Esophagus mucosa (tissue), 1 donor: ENCODE measurements at places on chromosomes 11 and 22.
A peak's percentile ranks its signal among the peaks of the same experiment; 100 is the strongest.

DNA sequence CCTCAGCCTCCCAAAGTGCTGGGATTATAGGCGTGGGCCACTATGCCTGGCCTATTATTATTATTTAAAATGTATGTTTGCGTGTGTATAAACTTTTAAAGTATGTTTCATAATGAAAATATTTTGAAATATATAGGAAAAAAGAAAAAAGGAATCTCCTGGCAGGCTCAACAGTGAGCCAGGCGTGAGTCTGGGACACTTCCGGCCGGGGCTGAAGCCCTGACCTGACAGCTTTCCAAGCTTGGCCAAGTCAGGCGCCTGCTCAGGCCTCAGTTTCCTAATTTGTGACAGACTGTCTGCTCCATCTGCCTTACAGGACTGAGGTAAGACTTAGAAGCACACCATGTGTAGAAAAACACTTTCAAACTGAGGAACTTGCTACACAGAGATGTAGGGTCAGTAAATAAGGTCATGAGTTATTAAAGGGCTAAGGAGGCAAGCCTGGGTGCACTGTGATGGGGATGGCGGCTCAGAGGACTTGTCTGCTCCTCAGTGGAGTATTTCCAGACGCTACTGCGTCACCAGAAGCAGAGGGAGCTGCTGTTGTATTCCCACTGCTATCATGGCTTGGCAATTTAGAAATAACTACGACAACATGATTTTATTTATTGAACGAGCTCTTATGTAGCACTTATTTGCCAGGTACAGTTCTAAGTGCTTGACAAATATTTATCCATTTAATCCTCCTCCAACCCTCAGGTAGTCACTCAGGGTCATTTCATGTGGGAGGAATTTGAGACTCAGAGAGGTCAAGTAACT is 100.1 kb downstream of the PRR5L start:
- ATAC-seq, result no peak

DNA sequence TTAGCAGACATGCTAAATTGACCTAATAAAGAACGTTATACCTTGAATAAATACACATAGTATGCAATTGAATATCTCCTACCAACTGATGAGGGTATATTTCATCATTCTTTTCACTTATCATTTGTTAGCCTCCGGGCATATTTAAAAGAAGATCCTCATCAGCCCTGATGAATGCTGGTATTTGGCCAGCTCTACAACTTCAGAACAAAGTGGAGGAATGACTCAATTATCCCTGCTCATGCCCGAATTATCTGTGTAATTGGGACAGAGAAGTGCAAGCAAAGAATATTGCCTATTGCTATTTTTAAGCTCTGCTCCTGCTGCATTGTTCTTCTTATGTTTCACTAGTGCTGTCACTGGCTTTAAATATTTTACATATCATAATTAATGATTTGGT is 622.1 kb downstream of the METTL15 start:
- no peak for ATAC-seq

DNA sequence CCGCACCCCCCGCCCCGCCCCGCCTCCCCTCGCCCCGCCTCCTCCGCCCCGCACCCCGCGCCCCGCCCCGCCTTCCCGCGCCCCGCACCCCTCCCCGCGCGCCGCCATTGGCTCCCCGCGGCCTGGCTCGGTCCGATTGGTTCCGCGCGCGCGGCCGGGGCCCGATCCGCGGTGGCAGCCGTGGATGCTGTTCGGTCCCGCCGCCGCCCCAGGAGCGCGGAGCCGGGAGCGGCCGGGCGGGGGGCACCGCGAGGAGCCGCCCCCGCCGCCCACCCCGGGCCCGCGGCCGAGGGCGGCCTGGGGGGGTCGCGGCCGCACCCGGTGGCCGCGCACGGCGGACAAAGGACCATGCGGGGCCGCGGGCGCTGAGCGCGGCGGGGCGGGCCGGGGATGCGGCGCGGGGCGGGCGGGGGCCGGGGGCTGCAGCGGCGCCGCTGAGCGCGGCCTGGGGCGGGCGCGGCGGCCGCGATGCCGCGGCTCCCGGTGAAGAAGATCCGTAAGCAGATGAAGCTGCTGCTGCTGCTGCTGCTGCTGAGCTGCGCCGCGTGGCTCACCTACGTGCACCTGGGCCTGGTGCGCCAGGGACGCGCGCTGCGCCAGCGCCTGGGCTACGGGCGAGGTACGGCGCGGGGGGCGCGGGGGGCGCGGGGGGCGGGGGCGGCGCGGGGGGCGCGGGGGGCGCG is at the start of gene B4GALNT4:
TSS of gene B4GALNT4 (plus strand) at position 164 of the 683 bp plus-strand sequence. CDS start at position 469, 305 bp downstream.
- no peak for ATAC-seq

GRCh38 chr22:42025421-42025820 is 26.8 kb downstream of the WBP2NL start:
- ATAC-seq, result no peak

DNA sequence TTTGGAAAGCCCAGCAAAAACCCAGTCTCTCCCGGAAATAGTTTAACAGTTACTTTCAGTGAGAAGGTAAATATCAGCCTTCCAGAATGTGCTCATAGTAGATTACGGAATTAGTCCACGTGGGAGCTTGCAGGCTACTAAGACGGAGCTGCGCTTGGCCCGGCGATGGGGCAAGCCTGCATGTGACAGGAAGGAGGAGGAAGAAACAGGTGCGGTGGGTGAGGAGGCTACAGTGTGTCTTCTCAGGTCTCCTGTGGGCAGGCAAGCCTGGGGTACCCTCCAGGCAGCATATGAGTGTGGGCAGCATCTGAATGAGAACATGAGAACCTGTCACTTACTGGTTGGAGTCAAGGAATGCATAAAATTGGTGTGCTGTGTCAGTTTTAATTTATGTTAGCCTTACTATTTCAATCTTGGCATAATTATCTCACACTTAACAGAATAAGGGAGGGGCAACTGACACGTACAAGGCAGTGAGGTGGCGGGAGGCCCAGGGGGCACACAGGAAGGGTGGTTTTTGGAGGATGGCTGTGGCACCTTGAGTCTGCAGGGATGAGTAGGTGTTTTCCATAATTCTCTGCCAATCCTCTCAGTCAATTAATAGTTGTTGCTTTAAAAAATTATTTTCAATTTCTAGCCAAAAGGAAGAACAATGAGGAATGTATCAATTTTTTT is 35.7 kb downstream of the CLMP start:
- ATAC-seq, result no peak

- ATAC-seq, result no peak
Observed at GRCh38 chr11:10651656-10652361, 41.7 kb downstream of the IRAG1 start.

DNA sequence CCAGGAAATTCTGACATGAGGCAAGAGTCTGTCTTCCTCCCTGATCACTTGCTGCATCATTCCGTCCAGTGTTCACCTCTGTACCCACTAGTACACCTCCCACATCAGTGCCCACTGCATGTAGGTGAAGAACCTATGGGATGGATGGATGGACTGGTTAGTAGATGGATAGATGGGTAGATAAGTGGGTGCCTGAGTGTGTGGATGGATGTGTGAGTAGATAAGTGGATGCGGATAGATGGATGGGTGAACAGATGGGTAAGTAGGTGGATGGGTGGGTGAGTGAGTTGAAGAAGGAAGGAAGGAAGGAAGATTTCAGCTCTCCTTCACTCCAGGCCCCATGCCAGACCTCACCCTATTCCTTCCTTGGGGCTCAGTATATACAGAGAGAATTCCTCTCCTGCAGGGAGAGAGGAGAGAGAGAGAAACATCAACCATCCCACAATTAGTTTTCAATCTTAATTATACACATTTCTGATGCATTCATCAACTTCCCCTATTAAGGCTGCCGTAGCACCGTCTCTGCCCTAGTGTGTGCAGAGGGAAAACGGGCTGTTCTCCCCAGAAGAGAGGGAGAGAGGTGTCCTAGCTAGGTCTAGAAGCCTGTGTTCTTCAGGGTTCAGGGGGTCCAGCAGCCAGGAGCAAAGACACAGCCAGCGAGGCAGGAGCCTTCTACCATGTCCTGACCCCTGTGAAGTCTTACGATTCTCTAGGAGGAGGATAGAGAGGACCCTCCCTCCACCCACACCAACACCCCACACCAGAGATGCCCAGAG is 125.3 kb downstream of the BUD13 start:
- no peak for ATAC-seq

DNA sequence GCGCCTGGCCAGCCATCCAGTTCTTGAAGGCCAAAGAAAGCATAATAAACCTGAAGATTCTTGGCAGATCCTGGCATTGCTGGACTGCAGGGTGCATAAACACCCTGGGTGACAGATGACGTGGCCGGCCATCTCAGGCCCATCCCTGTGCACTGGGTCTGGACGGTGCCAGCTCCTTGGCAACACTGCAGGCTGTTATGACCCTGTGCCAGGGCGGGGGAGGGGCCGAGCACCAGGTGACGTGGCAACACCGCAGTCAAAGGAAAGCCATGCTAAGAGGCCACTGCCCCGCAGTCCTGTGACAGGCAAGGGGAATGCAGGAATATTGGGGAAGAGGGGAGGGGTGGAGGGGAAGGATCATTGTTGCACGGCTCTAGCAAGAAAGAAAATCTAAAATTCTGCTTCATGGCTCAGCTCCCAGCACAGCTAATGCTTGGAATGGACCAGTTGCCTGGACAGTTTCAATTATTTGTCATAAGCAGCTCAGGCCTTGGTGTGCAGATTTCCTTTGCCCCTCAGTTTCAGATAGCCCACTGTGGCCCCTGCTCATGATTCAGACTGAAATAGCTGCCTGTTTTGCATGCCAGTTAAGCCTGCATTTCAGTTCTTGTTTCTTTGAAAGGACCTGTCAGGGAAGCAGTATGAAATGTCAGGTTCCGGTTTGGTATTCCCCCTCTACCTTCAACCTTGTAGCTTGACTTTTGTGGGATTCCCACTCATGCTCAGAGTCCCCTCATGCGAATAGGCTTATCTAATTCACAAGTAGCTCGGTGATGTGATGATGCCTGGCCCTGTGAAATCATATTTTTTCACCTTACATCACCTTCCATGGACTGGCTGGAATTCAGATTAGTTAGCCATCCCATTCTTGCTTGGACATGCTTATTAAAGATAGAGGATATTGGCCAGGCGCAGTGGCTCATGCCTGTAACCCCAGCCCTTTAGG is 29.7 kb upstream of the DDX6 start:
- peak; percentile 87 for ATAC-seq

DNA sequence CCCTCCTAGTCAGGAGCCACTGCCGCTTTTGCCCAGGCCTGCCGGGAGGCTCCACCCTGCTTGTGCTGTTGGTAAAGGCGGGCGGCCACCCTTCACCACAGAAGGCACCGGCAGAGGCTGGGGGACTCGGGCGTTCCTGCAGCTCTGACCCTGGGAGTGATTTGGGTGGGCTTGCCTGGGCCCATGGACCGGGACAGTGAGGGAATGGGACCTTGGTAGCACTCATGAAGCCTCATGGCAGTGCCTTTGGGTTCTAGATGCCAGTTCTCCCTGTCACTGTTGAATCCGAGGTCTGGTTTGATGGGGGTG is 4.4 kb downstream of the TPCN2 start:
- ATAC-seq, result no peak

DNA sequence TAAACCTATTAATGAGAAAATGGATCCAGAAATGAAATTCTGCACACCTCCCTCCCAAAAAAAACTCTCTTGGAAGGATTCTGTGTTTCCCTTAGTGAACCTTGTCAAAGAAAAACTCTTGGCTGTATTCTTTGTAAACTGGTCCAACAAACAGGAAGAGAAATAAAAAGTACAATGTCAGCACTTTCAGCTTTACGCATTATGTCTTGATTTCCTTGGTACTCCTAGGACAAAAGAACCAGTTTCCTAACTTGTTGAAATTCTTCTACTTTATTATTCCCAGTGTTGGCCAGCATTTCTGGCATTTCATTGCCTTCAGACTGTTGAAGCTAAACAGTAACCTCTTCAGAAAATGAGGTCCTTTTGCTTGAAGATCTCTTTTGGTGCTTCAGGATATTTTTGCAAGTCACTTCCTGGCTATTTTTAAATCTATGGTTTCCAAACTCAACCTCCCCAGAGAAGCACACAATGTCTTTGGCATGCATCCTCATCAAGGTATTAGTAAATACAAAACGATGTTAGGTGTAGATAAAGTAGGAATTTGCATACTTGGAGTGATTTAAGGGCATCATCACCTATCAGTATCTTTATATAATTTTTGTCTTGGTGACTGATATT is 342.7 kb downstream of the AASDHPPT start:
- ATAC-seq, result no peak

- ATAC-seq, result no peak
Observed at GRCh38 chr11:107848345-107848744, 10.2 kb downstream of the SLC35F2 start.

DNA sequence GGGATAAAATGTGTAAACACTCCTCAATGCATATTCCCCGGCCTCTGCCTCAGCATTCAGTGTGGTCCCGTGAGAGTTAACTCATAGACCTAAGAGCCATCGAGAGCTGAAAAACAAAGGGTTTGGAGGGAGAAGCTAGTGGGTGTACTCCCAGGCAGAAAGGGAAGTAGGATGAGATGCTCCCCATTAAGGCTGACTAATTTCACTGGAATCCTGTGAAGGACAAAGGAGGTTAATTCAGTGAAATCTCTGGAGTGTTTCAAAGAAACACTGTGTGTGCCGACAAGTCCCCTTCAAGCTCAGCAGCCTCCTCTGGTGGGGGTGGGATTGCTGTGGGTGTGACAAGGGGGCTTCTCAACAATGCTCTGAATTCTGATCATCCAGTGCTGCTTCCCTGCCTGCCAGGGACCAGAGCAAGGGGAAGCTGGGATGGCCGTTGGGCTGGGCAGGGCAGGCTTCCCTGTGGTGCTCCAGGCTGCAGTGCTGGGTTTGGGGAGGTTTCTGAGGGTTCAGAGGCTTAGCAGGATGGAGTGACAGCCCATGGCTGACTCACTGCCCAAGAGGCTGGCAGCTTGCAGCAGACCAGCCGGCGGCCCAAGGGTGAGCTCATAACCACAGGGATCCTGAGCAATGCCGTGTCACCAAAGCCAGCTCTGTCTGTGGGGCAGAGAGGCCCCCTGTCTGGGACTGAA is 61.4 kb upstream of the BMAL1 start:
- ATAC-seq, result peak; percentile 92
